ENCODE measurements at places on chromosomes 5 and 9.

GRCh38 chr9:109584205-109584604 is 86.1 kb upstream of the PTPN3 start:
- no peak for DNase-seq

DNA sequence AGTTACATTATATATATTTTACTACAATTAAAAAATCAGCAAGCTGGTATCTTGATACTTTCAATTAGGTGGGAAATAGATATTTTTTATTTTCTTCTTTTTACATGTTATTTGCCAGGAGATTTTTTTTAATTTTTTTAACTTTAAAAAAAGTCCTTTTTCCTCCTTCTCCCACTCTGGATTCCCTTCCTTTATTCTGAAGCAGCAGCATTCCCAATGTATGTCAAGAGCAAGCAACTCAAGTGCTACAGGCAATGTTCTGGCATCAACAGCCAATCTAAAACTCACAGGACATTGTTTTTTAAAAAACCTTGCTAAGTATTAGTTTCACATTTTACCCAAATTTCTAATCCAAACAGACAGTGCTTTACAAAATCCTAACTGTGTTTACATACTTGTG is 41.4 kb downstream of the GOLPH3 start:
- no peak for DNase-seq

GRCh38 chr9:70421272-70422180 is 7.1 kb upstream of the KLF9 start:
- peak; percentile 42 for DNase-seq

- DNase-seq, result no peak
Measured at GRCh38 chr5:141597394-141597793, 21.4 kb downstream of the DIAPH1 start.

- DNase-seq, result no peak
Measured at GRCh38 chr9:4617752-4618151, 44.3 kb upstream of the PLPP6 start.

GRCh38 chr5:68771221-68771620 is 322.6 kb upstream of the SLC30A5 start:
- no peak for DNase-seq

DNA sequence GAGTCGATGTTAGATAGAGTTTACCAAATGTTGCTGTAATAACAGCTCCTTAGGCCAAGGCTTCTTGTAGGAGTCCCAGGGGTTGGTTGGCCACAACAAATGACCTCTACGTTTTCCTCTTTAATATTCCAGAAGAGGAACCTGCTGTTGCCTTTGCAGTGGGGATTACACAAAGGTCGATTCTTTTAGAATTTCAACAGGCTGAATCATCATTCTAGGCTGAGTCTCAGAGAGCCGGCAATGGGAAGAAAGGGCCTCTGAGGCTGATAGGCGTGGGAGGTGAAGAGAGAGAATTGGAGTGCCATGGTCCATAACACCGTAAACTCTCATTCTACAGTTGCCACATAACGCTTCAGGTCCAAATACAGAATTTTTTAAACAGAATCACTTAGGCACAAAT is 405.9 kb upstream of the DAP start:
- no peak for DNase-seq

DNA sequence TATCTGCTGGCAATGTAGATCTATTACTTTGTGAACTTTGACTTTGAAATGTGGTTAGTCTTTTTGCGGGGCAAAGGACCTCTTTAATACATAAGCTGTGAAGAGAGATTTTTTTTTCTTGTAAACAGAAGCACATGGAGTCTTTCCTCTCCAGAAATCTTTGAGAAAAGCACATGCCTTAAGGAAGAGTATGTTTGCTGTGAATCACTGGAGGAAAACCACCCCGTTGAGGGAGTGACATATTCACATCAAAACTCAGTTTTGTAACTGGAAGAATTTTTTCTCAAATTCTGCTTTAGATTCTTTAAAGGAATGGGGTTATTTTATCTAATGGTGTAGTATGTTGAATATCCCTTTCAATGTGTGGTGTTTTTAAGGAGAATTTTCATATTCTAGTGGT is 3.5 kb downstream of the DMRT3 start:
- no peak for DNase-seq

- no peak for DNase-seq
Measured at GRCh38 chr5:176906796-176907195, 7.7 kb upstream of the HK3 start.

DNA sequence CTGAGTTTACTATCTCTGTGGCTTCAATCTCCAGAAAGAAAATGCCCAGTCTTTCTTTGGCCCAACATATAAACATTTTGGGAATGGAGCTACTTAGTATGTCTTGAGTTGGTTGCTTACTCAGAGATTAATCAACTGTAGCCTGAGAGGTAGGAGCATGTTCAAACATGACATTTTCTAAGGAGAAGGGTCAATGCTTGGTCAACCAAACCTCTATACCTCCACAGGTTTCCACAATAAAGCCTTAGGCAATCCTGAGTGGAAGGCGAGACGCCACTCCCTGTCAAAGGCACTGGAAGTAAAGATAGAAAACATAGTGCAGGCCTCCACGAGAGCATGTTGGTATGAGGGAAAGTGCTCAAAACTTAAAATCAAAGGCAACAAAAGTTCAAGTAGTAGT is 411.4 kb downstream of the KCTD16 start:
- DNase-seq, result no peak

GRCh38 chr5:130425424-130425823 is 521.2 kb downstream of the CHSY3 start:
- DNase-seq, result no peak

DNA sequence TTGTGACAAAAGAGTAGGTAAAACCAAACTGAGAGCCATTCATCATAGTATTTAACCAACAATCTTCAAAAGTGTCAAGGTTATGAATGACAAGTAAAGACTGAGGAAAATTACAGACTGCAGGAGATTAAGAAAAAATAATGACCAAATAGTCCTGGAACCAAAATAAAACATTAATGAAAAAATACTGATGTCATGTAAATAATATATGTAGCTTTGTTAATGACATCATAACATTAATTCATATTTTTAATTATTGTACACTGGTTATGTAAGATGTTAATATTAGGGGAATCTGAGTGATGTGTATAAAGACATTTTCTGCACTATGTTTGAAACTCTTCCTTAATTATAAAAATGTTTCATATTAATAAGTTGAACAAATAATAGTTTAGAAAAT is 436.7 kb downstream of the CYLC2 start:
- DNase-seq, result no peak

GRCh38 chr5:156356238-156356637 is 29.3 kb downstream of the SGCD start:
- no peak for DNase-seq

- DNase-seq, result peak; percentile 1
Measured at GRCh38 chr9:84781458-84781857, 111.9 kb downstream of the NTRK2 start.

- no peak for DNase-seq
Measured at GRCh38 chr9:108325406-108325805, 530.4 kb downstream of the ACTL7B start.

DNA sequence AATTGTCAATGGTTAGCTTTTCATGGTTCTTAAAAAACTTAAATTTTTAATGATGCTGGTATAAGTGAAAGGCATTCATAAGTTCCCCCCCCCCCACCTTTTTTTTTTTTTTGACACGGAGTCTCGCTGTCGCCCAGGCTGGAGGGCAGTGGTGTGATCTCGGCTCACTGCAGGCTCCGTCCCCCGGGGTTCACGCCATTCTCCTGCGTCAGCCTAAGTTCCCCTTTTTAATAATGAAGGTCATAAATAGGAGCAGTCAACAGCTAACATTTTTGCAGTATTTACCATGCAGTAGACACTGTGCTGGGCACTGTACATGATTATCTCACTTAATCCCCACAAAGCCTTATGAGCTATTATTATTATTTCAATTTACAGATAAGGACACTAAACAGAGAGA is 556.3 kb downstream of the PDE4D start:
- DNase-seq, result no peak

DNA sequence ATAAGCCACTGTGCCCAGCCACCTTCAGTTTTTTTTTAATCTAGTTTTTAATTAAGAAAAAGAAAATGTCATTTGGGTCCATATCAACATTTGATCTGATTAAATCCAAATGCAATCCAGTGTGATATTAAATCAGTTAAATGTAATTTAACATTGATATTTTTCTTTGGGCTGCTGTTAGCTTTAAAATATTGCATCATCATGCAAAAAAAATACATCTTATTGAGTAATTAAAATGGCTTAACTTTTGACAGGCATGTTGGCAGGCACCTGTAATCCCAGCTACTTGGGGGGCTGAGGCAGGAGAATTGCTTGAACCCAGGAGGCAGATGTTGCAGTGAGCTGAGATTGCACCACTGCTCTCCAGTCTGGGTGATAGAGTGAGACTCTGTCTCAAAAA is 22.7 kb upstream of the LRRC70 start:
- DNase-seq, result no peak

DNA sequence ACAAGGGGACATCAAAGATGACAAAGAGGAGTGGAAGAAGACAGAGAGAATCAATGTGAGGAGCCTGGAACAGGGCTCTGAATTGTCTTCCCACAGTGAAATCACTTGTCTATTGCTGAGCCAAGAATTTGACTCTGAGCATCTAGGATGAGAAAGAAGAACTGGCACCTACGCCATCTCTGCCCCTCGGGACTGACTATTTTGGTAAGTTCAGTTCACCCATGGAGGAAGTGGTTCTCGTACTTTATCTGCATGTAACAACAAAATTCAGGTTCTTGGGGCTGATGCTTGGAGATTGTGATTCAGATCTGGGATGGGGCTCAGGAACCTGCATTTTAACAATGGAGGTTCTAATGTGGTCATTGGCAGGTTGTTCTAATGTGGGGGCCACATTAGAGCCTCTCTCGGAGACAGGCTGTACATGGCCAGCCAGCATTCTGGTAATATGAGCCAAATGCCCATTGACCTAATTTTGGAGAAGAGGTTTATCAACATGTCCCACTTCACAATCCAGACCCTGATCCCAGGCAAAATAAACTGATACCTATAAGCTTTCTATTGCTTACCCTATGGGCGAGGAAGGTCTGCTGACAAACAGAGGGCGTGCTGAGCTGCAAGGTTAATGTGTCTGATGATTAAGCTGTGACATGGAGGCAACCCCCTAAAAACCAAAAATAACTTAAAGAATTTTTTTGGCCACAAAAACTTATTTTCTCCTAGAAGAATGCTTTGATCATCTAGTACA is 2.7 kb upstream of the IL12B start:
- DNase-seq, result no peak

DNA sequence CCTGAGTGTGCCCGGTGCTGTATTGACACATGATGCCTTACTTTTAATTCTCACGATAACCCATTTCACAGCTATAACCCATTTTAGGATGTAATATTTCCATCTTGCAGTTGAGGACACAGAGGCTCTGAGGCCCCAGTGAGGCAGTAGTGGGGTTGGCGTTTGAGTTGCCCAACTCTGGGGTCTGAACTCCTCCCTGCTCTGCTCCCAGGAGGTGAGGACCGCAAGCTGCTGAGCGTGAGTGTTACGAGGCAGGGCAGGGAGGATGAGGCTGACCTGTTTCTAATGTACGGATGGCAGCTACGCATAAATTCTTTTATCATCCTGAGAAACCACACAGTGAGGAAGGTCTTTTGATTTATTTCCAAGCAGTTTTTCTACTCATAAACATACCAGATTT is 11.4 kb downstream of the LRRC8A start:
- no peak for DNase-seq

- peak; percentile 46 for DNase-seq
Measured at GRCh38 chr5:151384106-151384505, 36.7 kb upstream of the SLC36A2 start.

DNA sequence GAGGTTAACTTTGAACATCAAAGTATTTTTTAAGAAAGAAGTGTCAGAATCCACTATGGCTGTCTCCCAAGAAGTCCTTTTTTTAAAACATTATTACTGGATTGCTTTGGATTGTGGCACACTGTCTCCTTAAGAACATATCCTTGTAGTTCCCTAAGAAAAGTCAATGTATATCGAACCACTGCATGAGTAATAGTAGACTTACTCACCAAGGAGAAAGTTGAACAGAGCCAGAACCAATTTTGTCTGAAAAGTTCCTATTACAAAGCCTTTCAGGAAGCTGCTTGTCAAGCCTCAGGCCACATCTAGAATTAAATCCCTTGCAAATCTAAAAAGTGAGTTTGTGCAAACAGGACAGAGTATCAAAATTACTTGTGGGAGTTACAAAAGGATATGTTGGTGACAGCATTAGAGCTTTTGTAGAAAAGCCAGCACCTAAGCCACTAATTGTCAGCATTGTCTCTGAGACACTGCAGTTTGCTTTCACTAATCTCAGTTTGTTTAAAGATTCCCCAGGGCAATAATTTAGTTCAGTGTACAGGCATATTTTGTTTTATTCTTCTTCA is 195.4 kb downstream of the MPDZ start:
- no peak for DNase-seq

- peak; percentile 1 for DNase-seq
Measured at GRCh38 chr5:127705120-127705892, 2.1 kb downstream of the CCDC192 start.

GRCh38 chr9:107087222-107087621 is 195.9 kb upstream of the RAD23B start:
- no peak for DNase-seq

GRCh38 chr9:135888766-135889394 is 18.5 kb downstream of the CAMSAP1 start:
- no peak for DNase-seq

DNA sequence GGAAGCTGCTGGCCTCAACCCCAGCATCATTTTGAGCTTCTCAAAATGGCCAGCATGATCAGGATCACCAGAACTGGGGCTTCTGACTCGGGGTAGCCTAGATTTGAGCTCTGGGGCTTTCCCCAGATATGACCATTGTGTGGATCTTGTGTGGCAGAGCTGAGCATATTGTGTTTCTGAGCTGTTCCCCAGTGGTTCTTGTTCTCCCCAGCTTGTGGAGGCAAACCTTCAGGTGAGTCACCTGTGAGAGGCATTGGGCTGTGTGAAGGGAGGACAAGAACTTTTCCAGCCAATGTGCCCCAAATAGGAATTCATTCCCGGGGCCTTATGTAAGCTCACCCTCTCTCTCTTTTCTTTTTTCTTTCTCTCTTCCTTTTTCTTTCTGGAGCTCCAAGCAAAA is 80.7 kb upstream of the PITX1 start:
- DNase-seq, result no peak

DNA sequence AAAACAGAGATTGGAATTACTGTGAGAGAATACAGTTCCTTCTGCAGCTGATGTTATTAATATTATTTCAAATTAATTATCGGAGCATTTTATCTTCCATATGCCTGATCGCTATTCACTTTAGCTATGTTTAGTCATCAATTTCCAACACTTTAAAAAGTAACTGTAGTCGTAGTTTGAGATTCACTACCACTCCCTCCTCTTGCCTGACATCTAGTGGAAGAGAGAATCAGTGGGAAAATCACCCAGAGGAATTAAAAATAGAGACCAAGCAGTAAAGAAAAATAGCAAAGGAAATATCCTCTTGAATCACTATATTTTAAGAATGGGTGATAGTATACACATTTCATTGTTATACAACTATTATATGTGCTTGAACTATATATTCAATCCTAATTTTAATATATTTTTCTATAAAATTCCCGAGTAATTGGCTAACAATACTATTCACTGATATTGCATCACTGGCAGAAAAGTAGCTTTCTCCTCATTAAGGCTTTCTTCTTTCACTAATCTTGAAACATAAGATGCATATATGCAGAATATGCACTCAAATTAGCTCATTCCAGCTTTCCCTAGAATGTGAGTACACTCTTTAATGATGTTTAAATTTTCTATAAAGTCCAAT is 708.7 kb downstream of the CDH9 start:
- DNase-seq, result no peak

Measured in erythroblast (primary cell).